Stimulated activated CD4-positive, alpha-beta T cell treated with anti-CD3 and anti-CD28 coated beads, Interleukin-12 subunit alpha, Interleukin-12 subunit beta, amount 100 ng/mL, for 24 hours (primary cell): ENCODE measurements at places on chromosomes 2 and 18.

GRCh38 chr2:193357508-193357907, 1162.8 kb upstream of the TMEFF2 start:
- no peak for DNase-seq

- no peak for DNase-seq
These were observed 3.4 kb downstream of the RAB31 start for GRCh38 chr18:9711361-9712129.

- DNase-seq: no peak
These were observed at the start of gene CCDC68 for GRCh38 chr18:54958704-54959625. CCDC68 (minus strand) TSS chr18:54959461; CDS start chr18:54942791, 16,670 bp downstream.

- no peak for DNase-seq
These were observed 122.8 kb upstream of the SH3BP4 start for GRCh38 chr2:234829074-234829455.

- no peak for DNase-seq
These were observed 132.1 kb upstream of the SETBP1 start for GRCh38 chr18:44548291-44549221.
